Endothelial cell (in vitro differentiated cells): ENCODE measurements at places on chromosomes 16 and 17.
A peak's percentile ranks its signal among the peaks of the same experiment; 100 is the strongest.

DNA sequence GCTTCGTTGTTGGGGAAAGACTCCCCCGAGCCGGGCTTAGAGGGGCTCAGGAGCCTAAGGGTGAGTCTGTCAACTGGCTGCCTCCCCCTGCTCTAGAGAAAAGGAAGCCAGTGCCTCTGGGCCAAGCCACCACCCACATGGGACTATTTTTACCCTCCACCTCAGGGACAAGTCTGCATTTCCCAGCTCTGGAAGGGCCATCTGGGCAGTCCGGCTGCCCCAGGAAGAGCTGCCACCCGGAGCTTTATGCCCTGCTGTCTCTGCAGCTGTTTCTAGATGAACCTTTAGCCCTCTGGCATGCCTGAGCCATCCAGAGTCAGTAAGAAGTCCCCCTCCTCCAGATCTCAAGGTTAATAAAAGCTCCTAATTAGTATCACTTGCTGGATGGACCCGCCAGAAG is 5.3 kb upstream of the RPRML start:
- no peak for DNase-seq

DNA sequence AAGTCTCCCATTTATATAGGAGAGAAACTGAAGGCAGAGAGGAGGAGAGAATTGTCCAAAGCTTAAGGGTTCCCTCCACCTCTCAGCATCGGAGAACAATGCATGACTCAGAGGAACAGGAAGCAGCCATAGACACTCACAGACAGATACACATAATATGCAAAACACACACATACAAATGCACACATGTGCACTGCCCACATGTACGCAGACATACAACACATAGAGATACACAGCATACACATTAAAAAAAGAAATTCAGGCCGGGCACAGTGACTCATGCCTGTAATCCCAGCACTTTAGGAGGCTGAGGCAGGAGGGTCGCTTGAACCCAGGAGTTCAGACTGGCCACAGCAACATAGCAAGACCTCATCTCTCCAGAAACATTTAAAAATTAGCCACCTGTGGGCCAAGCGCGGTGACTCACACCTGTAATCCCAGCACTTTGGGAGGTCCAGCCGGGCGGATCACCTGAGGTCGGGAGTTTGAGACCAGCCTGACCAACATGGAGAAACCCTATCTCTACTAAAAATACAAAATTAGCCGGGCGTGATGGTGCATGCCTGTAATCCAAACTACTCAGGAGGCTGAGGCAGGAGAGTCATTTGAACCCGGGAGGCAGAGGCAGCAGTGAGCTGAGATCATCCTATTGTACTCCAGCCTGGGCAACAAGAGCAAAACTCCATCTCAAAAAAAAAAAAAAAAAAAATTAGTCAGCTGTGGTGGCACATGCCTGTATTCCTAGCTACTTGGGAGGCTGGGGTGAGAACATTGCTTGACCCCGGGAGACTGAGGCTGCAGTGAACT is 11.3 kb downstream of the ERAL1 start:
- DNase-seq: no peak

- no peak for DNase-seq
These were observed 8.9 kb downstream of the NHERF2 start for GRCh38 chr16:2035431-2036199.

DNA sequence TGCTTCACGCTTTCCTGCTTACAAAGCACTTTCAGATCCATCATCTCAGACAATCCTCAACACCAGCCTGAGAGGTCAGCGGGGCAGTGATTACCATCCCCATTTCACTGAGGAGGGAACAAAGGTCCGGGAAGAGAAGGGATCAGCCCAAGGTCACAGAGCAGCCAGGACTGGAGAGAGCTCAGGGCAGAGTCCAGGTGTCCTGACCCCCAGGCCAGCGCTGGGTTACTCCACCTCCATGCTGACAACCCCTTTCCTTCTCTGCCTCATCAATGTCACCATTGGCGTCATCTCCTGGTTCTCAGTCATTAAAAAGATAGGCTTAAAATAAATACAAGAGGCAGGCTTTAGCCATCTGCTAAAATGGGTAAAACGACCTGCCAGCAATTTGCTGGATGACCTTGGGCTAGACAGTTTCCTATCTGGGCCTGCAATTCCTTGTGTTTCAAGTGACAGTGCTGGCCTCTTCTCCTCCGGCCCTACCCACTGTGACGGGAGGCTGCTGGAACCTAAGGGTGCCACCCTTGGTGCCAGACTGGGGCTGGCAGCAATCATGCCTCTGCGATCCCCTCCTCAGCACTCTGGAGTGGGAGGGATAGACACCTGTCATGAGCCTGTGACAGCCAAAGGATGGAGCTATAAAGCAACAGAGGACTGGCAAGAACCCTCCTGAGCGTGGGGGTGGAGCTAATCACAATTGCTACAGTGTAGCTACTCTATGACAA is 79.5 kb upstream of the CCL1 start:
- no peak for DNase-seq

- no peak for DNase-seq
These were observed 18.4 kb upstream of the CLEC18B start for GRCh38 chr16:74439685-74440084.

DNA sequence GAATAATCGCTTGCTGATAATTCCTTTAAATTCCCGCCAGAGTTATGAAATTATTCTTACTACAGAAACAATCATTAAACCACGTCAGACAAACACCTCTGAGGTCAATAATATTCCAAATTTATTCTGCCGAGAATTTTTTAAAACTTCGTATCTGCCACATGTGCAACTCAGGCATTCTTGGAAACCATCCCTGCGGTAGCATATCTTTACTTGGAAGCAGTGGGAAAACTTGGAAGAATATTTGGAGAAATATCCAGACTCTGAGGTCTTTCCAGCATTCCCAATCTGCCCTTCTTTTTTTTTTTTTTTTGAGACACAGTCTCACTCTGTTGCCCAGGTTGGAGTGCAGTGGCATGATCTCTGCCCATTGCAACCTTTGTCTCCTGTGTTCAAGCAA is 2.0 kb upstream of the CCL11 start:
- no peak for DNase-seq

- no peak for DNase-seq
These were observed 1.9 kb downstream of the HS3ST4 start for GRCh38 chr16:25693631-25694030.

DNA sequence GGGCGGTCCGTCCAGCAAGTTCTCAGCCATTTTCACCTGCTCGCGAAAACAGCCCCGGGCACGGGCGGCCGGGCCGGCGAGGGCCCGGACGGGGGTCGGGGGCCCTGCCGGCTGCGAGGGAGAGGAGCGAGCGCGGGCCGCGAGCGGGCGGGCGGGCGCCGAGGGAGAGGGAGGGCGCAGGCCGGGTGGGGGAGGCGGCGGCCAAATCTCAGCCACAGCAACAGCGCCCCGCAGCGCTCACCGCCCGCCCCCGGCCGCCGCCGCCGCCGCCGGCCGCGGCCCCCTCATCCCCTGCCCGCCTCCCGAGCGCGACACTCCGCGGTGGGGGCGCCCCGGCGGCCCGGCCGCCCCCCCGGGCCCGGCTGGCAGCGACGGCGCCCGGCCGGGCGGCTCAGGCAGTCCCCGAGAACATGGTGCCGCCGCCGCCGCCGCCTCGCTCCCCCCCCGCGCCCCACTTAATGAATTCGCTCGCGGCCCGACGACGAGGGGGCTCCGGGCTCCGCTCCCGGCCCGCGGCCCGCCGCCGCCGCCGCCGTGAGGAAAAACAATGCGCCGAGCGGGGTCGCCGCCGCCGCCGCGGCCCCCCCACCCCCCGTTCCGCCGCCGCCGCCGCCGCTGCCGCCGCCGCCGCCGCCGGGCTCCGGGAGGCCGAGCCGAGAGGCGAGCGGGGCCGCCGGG is 487 bp downstream of the CREBBP start:
- peak; percentile 71 for DNase-seq

- peak; percentile 90 for DNase-seq
These were observed at the start of gene RFWD3 for GRCh38 chr16:74666425-74667254. TSS of gene RFWD3 (minus strand) at chr16:74666877. CDS start at chr16:74661449, 5,428 bp downstream.

- DNase-seq: no peak
These were observed 228.8 kb downstream of the SLC39A11 start for GRCh38 chr17:72863526-72864211.

- no peak for DNase-seq
These were observed 12.8 kb upstream of the ADCY7 start for GRCh38 chr16:50253514-50253910.

- DNase-seq: no peak
These were observed 2.2 kb upstream of the PDPK1 start for GRCh38 chr16:2535625-2536013.

DNA sequence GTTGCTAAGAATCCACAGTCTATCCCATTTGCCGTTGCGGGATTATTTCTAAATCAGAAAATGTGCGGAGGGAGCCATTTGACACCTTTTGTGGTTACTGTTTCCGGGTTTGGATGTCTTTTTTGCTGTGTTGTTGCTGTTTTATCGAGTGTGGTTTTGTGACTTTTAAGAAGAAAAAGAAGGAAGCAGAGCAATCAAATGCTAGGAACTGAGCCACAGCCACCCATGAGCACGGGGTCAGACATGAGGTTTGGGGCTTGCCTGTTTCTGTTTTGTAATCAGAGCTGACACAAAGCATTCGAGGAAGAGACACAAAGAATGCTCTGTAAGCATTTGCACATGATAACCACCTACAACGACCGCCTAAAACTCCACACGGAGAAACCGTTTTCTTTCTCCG is 53.1 kb upstream of the CHMP6 start:
- no peak for DNase-seq

DNA sequence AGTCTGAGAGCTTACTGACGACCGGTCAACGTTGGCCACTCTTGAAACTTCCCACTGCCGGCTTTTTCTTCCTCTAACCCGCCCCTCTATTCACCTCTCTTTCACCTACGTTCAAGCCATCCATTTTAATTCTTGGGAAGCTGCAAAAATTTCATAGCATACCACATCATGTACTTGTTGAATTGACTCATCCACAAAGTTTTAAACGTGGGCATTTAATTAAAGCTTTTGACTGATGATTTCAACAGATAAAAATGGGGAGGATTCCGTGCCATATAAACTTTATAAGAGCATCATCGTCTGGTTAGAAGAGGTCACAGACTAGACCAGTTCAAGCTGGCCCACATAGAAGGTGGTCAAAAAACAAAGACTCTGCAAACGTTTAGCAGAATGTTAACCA is 22.5 kb downstream of the VPS53 start:
- no peak for DNase-seq

DNA sequence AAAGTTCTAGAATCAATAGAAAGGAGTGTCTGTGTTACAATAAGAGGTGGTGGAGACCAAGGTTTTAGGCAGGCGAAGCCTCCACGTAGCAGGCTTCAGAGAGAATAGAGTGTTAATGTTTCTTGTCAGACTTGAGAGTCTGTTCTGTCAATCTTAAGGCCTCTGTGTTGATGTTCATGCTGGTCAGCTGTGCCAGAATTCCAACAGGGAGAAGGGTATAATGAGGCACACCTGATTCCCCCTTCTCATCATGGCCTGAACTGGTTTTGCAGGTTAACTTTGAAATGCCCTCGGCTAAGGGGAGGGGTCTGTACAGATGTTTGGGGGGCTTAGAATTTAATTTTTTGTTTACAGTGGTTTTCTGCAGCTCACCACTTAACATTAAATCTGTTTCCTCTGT is 46.0 kb downstream of the RNF112 start:
- no peak for DNase-seq

- DNase-seq: no peak
These were observed 14.7 kb downstream of the LLGL2 start for GRCh38 chr17:75539967-75540729.

- no peak for DNase-seq
These were observed 28.0 kb downstream of the AP1G1 start for GRCh38 chr16:71780521-71781089.

GRCh38 chr16:89312194-89312593 is 94.7 kb downstream of the ZNF778 start:
- no peak for DNase-seq

GRCh38 chr17:49583889-49584288 is 8.2 kb downstream of the NXPH3 start:
- no peak for DNase-seq

- no peak for DNase-seq
These were observed 64.6 kb downstream of the USP32 start for GRCh38 chr17:60327134-60327900.

DNA sequence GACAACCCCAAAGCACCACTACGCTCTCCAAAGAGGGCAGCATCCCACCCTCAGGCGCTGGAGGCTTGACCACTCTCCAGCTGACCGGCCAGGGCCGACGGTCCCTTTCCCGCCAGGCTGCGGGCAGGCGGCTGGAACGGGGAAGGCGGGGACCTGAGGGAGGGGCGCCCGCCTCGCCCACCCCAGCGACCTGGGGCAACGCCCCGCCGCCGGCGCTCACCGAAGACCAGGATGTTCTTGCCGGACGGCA is 431 bp downstream of the DYNC1LI2 start:
- peak; percentile 30 for DNase-seq

DNA sequence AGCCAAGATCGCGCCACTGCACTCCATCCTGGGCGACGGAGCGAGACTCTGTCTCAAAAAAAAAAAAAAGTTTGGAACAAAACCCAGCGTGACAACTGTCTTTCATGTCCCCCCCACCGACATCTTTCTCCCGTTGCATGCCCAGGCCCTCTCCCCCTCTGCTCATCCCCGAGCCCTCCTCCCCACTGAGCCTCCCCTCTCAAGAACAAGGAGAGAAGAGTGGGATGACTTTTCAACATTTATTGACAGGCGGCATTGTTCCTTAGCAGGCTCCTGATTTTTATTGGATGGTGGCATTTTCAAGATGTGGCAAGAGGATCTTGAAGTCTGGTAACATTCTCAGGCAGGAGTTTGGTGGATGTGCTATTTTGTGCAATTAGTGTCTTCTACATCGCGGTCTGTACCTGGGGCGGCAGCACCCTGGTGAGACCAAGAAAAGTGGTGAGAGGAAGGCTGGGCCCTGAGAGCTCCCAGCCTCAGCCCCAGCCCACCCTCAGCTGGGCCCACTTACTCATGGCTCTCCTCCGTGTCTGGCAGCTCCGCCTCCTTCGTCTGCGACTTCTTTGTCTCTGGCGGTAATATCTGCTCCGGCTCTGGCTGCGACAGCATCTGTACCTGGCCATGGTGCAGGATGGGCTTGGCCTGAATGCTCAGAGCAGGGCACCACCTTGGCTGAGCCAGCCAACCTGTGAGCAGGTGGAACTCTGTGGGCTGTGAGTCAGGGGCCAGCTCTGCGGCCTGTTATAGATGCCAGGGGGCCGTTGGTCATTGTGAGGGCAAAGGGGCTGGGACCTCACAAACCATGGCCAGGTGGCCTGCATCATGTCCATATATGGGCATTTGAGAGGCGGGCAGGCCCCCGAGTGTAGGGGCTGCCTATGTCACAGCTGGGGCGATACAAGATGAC is at the start of gene PRM1:
TSS of gene PRM1 (minus strand) at position 715 of the 907 bp plus-strand sequence. CDS start at position 623, 92 bp downstream.
- DNase-seq: no peak

DNA sequence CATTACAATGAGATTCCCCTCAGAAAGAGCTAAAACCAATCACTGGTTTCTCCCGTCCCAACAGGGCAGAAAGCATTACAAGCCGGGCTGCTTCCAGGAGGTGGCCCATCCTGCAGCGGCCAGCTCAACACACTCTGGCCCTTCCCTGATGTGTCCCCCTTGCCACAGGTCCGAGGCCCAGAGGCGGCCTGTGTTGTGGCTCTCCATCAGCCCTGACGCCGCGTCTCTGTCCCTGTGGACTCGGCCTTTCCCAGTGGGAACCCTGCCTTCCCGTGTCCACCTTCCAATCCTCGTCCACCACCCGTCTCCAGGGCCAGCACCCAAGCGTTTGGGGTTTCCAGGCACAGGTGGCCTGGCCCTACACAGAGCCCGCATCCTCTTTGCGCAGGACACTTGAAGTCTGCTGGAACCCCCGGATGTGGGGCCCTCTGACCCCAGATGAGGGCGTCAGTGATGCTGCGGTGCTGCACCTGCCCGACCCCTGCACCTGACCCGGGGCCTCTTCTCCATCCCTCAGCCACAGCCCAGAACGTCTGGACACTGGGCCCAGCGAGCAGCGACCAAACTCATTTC is 21.1 kb downstream of the RAB40B start:
- no peak for DNase-seq

GRCh38 chr17:66383333-66383732 is 80.9 kb downstream of the PRKCA start:
- no peak for DNase-seq
